ENCODE measurements at places on chromosomes 11 and 22. TPM values are rescaled to one million over a fixed set of nuclear protein-coding genes. Genes with fewer than 3 reads are reported as not detected.

Gene MGAT3
- total RNA-seq = not detected

Gene OR51L1
- not detected for total RNA-seq

Gene HEPN1
- total RNA-seq = not detected

Gene ANO1
- total RNA-seq = 54.3 TPM

Gene SOX6
- total RNA-seq = 2.3 TPM

Gene MS4A15
- not detected for total RNA-seq

Gene HOATZ
- not detected for total RNA-seq

Gene WT1
- total RNA-seq = not detected

Gene HORMAD2
- total RNA-seq = not detected

Gene RASD2
- 24.2 TPM for total RNA-seq

Gene TAGLN
- 3,470 TPM for total RNA-seq

Gene TMEM86A
- 3.3 TPM for total RNA-seq

Gene NXPE1
- not detected for total RNA-seq

Gene RFPL3
- total RNA-seq = not detected

Gene LMNTD2
- 7.6 TPM for total RNA-seq

Gene SLC37A4
- 16.7 TPM for total RNA-seq

Gene KIRREL3
- total RNA-seq = under 0.01 TPM

Gene MYOD1
- not detected for total RNA-seq

Gene PAAF1
- total RNA-seq = 25.8 TPM

Gene MRGPRX2
- total RNA-seq = not detected

Gene GGTLC2
- not detected for total RNA-seq
